ENCODE measurements at places on chromosomes 12 and 14. TPM values are rescaled to one million over a fixed set of nuclear protein-coding genes. Genes with fewer than 3 reads are reported as not detected.

EML5 gene
- total RNA-seq = 22.2 TPM

TMEM52B gene
- 3.1 TPM for total RNA-seq

CMA1 gene
- not detected for total RNA-seq

KRT71 gene
- not detected for total RNA-seq

PLCZ1 gene
- total RNA-seq = not detected

LRP1 gene
- 75.5 TPM for total RNA-seq

LRRK2 gene
- total RNA-seq = 1.1 TPM

VWF gene
- under 0.01 TPM for total RNA-seq

BBS10 gene
- total RNA-seq = 15.8 TPM

PROX2 gene
- not detected for total RNA-seq

ALKBH1 gene
- 10.8 TPM for total RNA-seq

MYF6 gene
- not detected for total RNA-seq

PIK3C2G gene
- not detected for total RNA-seq

DNA sequence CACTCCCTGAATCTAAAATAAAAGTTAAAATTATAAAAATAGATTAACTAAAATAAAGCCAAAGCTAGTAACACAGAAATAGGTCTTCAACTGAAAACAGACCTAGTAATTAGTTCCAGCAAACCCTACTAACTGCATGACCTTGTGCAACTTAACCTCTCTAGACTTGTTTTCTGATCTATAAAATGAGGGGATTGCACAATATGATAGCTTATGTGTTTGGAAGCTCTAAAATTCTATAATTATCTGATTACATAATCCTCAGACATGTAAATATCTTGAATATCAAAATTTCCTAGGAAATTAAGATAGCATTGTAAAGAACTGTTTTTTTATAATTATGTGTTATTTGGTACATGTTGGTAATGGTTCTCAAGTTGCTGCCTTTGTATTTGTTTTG, 144.1 kb upstream of the GRIP1 start:
- H3K4me1 ChIP-seq = no peaks in the 10 kb centered on the region
- H3K36me3 ChIP-seq = no peaks in the 10 kb centered on the region
- DNase-seq = no peak
- no peaks in the 10 kb centered on the region for H3K27me3 ChIP-seq

DNA sequence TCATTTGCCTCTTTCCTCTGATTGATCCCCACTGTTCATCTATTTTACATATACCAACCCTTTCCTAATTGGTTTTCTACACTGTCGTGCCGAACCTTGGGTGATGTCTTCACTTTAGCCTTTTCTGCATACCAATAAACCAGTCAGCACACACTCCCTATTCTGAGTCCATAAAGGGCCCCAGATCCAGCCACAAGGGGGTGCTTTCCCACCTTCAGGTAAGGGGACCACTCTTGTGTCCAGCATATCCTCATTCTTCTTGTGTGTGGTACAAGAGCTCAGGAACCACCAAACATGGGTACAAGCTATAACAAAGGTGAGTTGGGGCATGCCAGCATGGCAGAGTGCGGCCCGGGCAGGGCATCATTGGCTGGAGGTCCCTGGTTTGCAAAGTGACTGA, 859.8 kb downstream of the FSCB start:
- no peaks in the 10 kb centered on the region for H3K36me3 ChIP-seq
- no peak overlapping the region for H3K4me3 ChIP-seq
- no peak overlapping the region for H3K27ac ChIP-seq

- no peak overlapping the region for H3K4me3 ChIP-seq
- peaks cover 82% of the 10 kb centered on the region for H3K36me3 ChIP-seq
- no peaks in the 10 kb centered on the region for H3K27me3 ChIP-seq
Measured at GRCh38 chr14:52015411-52016030, 26.2 kb downstream of the RTRAF start.

GRCh38 chr12:64028541-64028940, 184.0 kb downstream of the SRGAP1 start:
- H3K4me3 ChIP-seq = no peak overlapping the region
- peaks cover 16% of the 10 kb centered on the region for H3K36me3 ChIP-seq
- H3K27me3 ChIP-seq = no peaks in the 10 kb centered on the region
- peaks cover 16% of the 10 kb centered on the region for H3K4me1 ChIP-seq

DNA sequence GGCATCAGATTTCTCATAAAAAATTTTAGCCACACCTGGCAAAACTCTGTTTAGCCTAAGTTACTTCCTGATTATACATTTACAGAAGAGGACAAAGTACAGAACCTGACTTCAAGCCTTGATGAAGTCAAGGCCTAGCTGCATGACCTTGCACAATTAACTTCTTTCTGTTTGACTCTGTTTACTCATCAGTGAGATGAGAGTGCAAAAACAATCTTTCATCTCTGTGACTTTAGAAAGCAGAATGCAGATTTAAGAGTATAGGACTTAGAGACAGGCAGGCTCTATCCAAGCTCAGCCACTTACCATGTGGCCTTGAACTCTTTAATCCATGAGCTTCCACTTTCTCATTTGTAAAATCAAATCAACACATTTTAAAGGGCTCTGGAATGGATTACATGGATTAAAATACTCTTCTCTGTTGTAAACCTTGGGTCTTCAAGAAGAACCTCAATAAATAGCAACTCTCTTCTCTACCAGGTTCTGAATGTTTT, 1178.9 kb downstream of the FLRT2 start:
- DNase-seq = no peak
- H3K27ac ChIP-seq = no peak overlapping the region
- no peaks in the 10 kb centered on the region for H3K4me1 ChIP-seq
- H3K27me3 ChIP-seq = no peaks in the 10 kb centered on the region

- H3K36me3 ChIP-seq = peaks cover 19% of the 10 kb centered on the region
- no peaks in the 10 kb centered on the region for H3K27me3 ChIP-seq
- DNase-seq = no peak
- H3K27ac ChIP-seq = no peak overlapping the region
- H3K4me1 ChIP-seq = peaks cover 4% of the 10 kb centered on the region
- H3K4me3 ChIP-seq = no peak overlapping the region
Measured at GRCh38 chr12:64747695-64748094, 11.5 kb downstream of the GNS start.

DNA sequence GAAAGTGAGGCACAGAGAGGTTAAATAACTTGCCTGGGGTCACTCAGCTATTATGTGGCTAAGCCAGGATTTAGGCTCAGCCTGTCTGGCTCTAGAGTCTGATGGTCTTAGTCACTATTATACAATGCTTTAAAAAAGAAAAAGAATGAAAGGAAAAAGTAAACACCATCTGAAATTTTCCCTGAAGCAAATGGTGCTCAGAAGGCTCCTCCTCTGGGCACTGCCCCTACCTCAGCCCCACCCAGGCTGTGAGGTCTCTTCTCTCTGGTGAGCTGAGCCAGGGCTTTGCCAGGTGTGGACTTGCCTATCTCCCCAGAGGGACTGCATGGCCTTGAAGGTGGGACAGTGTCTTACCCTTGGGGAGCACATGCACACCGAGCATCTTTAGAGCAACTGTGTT, 117.5 kb upstream of the DYRK2 start:
- peaks cover 3% of the 10 kb centered on the region for H3K27me3 ChIP-seq
- no peaks in the 10 kb centered on the region for H3K36me3 ChIP-seq
- DNase-seq = no peak
- H3K4me1 ChIP-seq = peaks cover 2% of the 10 kb centered on the region

DNA sequence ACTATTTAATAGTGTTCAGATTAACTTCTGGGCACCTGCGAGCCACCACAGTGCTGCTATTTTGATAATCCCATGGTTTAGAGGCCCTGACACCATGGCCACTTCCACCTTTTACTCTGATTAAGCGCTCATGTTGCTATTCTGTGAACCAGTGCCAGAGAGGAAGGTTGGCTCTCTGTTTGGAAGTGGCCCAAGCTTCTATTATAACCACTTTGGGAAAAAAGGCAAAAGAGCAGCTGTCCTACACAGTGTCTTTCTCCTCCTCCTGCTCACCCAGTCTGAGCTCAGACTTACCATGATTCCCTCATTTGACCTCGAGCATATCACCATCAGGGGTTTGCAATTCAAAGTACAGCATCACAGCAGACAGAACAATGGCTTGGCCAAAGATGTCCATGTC, 23.3 kb downstream of the DYRK2 start:
- H3K4me3 ChIP-seq = no peak overlapping the region
- H3K27me3 ChIP-seq = no peaks in the 10 kb centered on the region
- H3K36me3 ChIP-seq = no peaks in the 10 kb centered on the region

GRCh38 chr14:37843954-37844607, 248.7 kb downstream of the TTC6 start:
- H3K4me3 ChIP-seq = no peak overlapping the region
- no peaks in the 10 kb centered on the region for H3K27me3 ChIP-seq
- no peak for DNase-seq
- no peaks in the 10 kb centered on the region for H3K4me1 ChIP-seq
- no peaks in the 10 kb centered on the region for H3K36me3 ChIP-seq

- no peak overlapping the region for H3K27ac ChIP-seq
- H3K4me1 ChIP-seq = peaks cover 2% of the 10 kb centered on the region
- H3K27me3 ChIP-seq = no peaks in the 10 kb centered on the region
- H3K4me3 ChIP-seq = no peak overlapping the region
- DNase-seq = peak; percentile 63
Measured at GRCh38 chr12:27237790-27238771, 6.0 kb upstream of the STK38L start.

- no peak overlapping the region for H3K4me3 ChIP-seq
- no peaks in the 10 kb centered on the region for H3K27me3 ChIP-seq
- H3K36me3 ChIP-seq = peaks cover 1% of the 10 kb centered on the region
- H3K27ac ChIP-seq = no peak overlapping the region
- no peak for DNase-seq
Measured at GRCh38 chr12:64633011-64633939, 23.0 kb downstream of the RASSF3 start.

- peaks cover 11% of the 10 kb centered on the region for H3K36me3 ChIP-seq
- H3K4me3 ChIP-seq = no peak overlapping the region
- no peaks in the 10 kb centered on the region for H3K27me3 ChIP-seq
- peaks cover 4% of the 10 kb centered on the region for H3K4me1 ChIP-seq
Measured at GRCh38 chr14:101972126-101972866, 7.9 kb downstream of the DYNC1H1 start.

GRCh38 chr12:93006471-93007208, 77.5 kb upstream of the EEA1 start:
- H3K4me1 ChIP-seq = peaks cover 5% of the 10 kb centered on the region
- H3K27ac ChIP-seq = no peak overlapping the region
- no peak for DNase-seq
- H3K27me3 ChIP-seq = no peaks in the 10 kb centered on the region
- H3K4me3 ChIP-seq = no peak overlapping the region

DNA sequence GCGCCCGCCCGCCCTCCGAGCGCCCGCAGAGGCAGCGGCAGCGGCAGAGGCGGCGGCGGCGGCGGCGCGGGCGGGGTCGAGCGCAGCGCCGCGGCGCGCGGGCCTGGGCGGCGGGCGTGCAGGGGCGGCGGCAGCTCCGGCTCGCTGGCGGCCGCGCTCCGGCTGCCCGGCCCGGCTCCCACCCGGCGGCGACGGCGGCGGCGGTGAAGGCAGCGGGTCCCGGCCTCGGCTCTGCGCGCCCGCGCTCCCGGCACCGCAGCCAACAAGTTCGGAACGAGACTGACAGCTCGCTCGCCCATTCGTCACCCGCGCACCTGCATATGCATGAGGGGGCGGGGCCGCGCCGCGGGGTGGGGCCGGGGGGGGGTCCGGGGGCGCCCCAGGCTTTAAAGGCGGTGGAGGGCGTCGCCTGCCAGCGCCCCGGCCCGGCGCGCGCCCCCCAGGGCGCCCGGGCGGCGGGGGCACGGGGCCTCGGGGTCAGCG, at the start of gene JAG2:
Gene JAG2 (minus strand): TSS at position 281 of the 483 bp plus-strand sequence. CDS start 356 bp downstream, outside the sequence.
- no peak within 1 kb of the TSS for H3K27ac ChIP-seq
- H3K27me3 ChIP-seq = peaks cover 52% of the 10 kb centered on the region
- peaks cover 3% of the 10 kb centered on the region for H3K4me1 ChIP-seq
- no peaks in the 10 kb centered on the region for H3K36me3 ChIP-seq

GRCh38 chr14:69012256-69012953, 33.3 kb upstream of the ACTN1 start:
- peaks cover 16% of the 10 kb centered on the region for H3K4me1 ChIP-seq
- no peaks in the 10 kb centered on the region for H3K36me3 ChIP-seq
- peak; percentile 61 for DNase-seq
- peak overlapping the region; percentile 8 for H3K27ac ChIP-seq
- no peak overlapping the region for H3K4me3 ChIP-seq

DNA sequence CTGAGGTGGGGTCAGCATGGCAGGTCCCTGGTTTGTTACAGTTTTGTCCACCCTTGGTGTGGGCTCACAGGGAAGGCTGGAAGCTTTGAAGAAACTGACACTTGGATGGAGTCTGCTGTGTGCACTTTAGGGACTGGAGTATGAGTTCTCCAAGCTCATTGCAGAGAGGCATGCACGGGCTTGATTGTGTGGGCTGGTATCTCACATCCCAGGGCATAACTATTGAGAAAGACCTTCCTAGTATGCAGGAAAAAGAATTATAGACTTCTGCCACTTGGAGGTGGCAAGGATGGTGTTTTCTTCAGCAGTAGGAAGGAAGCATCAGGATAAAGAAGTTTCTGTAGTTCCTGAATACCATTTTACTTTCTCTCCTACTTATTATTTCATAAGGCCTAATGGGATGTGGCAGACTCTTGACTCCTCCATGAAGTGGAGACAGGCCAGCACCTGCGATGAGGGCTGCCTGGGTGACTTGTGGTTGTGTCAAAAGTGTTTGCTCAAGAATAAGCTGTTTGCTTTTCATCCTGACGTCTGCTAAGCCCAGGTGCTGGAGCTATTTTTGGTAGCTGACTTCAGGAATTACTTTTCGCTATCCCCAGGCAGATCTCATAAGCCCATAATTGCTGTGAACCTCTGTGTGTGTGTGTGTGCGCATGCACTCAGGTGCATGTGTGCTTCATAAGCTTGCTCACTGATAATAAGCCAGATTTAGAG, 125.8 kb downstream of the KTN1 start:
- no peak for DNase-seq
- peaks cover 1% of the 10 kb centered on the region for H3K4me1 ChIP-seq
- H3K27me3 ChIP-seq = no peaks in the 10 kb centered on the region

- no peak for DNase-seq
- H3K4me1 ChIP-seq = no peaks in the 10 kb centered on the region
- no peak overlapping the region for H3K4me3 ChIP-seq
- H3K36me3 ChIP-seq = no peaks in the 10 kb centered on the region
Measured at GRCh38 chr14:97379091-97379531, 581.9 kb downstream of the VRK1 start.

DNA sequence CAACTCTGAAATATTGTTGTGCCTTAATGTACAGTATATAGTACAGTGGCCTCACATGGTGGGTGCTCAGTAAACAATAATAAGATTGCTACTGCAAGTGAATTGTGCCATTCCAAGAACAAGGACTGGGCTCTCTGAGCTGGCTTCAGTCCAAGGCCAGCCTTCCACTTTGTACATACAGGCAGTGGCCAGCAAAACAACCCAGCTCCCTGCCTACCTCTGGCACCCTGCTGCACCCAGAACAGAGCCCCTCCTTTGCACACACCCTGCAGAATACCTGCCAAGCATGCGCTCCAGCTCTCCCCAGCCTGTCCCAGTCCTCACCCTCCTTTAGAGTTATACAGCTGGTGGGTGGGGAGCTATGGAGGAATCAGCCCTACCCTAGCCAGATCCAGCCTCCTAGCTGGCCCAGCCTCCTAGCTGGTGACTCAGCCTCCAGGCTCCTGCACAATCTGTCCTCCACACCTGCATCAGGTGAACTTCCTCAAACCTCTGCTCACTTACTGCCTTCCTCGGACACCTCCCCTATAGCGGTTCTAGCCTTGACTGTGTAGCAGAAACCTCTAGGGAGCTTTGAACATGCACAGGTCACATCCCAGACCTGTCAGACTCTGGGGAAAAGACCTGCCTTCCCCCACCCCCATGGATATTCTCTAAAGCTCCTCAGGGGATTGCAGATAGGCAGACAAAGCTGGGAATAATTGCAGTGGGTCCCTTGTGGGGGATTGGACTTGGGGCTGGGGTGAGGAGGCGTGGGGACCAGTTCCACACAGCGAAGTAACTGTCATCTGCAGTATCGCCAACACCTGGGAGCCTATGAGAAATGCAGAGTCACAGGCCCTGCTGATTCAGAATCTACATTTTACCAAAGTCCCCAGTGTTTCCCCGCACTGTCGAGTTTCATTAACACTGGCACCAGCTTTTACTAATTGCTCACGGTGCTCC, 17.9 kb downstream of the ZDHHC22 start:
- no peak overlapping the region for H3K4me3 ChIP-seq
- H3K36me3 ChIP-seq = no peaks in the 10 kb centered on the region
- no peak for DNase-seq
- no peaks in the 10 kb centered on the region for H3K4me1 ChIP-seq
- no peak overlapping the region for H3K27ac ChIP-seq
